ENCODE measurements at places on chromosomes 16 and 17. TPM values are rescaled to one million over a fixed set of nuclear protein-coding genes. Genes with fewer than 3 reads are reported as not detected.

GRCh38 chr17:7586673-7587419 is 3.0 kb downstream of the SOX15 start:
- H3K27ac ChIP-seq = peak overlapping the region; percentile 7
- no peaks in the 10 kb centered on the region for H3K27me3 ChIP-seq
- no peak overlapping the region for H3K4me3 ChIP-seq
- peaks cover 34% of the 10 kb centered on the region for H3K4me1 ChIP-seq
- no peaks in the 10 kb centered on the region for H3K36me3 ChIP-seq

The SLX1A gene
- total RNA-seq = 283 TPM

DNA sequence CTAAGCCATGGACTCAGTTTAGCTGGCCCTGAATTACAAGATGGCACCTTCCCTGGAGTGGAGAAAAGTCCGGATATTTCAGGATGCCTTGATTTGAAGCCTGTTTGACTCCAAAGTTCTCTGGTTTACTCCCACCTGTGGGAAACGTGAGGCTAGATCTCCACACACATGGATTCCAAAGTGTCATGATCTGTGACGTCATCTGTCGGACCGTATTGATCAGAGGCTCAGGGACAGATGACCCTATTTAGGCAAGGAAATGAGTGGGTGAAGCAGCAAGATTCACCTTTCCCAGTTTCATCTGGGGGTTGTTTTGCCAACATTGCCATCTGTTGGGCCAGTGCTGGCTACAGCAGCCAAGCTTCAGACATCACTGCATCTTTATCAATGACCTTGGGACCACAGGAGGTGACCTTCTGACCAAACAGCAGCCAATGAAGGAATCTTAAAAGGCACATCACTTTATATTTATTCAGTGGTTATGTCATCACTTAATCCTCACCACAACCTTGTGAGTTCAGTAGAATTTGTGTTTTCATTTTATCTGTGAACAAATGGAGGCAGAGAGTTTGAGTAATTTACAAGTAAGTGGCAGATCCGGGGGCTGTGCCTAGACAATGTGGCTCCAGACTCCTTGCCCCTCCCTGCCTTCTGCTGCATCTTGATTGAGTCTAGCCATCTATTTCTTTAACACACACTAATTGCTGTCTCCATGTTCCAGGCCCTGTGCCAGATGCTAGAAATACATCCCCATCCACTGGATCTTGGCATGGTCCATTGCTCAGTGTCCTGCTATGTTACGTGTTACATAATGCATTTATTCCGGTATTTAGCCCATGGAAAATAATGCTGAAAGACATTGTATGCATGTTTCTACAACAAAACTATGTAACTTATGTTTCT is 1.5 kb upstream of the CDH13 start:
- no peak for DNase-seq
- H3K27me3 ChIP-seq = peaks cover 16% of the 10 kb centered on the region
- no peaks in the 10 kb centered on the region for H3K36me3 ChIP-seq
- H3K27ac ChIP-seq = no peak overlapping the region
- no peak overlapping the region for H3K4me3 ChIP-seq

DNA sequence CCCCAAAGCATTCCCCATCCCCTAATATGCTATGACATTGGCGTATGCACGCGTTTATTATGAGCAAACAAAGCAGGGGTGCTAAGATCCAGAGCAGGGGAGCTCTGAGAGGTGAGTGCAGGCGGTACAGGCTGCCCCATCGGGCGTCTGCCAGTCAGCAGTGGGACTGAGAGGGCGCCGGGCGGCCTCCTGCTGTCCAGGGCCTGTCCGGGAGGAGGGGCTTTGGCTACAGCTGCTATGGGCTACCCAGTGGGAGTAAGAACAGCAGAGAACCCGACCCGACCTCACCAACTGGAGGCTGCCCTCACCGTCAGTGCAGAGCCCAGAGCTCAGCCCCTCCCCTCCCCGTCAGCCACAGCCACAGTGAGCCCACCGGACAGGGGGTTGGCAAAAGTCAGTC is 18.5 kb upstream of the AATK start:
- H3K27me3 ChIP-seq = no peaks in the 10 kb centered on the region
- DNase-seq = no peak
- H3K4me3 ChIP-seq = no peak overlapping the region
- no peaks in the 10 kb centered on the region for H3K4me1 ChIP-seq

- no peak overlapping the region for H3K4me3 ChIP-seq
- H3K27ac ChIP-seq = peak overlapping the region; percentile 98
- no peaks in the 10 kb centered on the region for H3K27me3 ChIP-seq
- peaks cover 5% of the 10 kb centered on the region for H3K4me1 ChIP-seq
- peaks cover 7% of the 10 kb centered on the region for H3K36me3 ChIP-seq
- no peak for DNase-seq
Observed at GRCh38 chr17:58082341-58082869, 814 bp upstream of the DYNLL2 start.

The CHTF18 gene
- 91.6 TPM for total RNA-seq

The ZNF597 gene
- total RNA-seq = 3.3 TPM

The OR1F1 gene
- total RNA-seq = not detected

DNA sequence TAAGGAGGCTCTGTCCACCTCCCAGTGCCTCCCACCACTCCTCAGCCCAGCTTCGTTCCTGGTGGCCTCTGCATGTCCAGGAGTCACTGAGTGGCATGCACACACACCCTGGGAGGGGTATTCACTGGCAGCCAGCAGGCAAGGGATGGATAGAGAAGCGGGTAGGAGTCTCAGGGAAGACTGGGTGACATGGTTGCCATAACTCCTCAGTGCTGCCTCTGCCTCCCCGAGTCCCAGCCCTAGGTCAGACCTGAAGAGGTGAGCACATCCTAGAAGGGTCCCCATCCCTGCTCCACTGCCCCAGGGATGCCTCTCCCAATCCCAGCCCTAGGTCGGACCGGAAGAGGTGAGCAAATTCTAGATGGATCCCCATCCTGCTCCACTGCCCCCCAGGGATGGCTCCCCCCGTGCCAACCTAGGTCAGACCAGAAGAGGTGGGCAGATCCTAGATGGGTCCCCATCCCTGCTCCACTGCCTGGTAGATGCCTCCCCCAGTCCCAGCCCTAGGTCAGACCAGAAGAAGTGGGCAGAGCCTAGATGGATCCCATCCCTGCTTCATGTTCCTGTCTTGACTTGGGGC is 197.0 kb downstream of the IRF8 start:
- H3K36me3 ChIP-seq = no peaks in the 10 kb centered on the region
- no peak overlapping the region for H3K4me3 ChIP-seq
- H3K4me1 ChIP-seq = no peaks in the 10 kb centered on the region
- no peak for DNase-seq
- no peaks in the 10 kb centered on the region for H3K27me3 ChIP-seq

- no peak overlapping the region for H3K27ac ChIP-seq
- no peaks in the 10 kb centered on the region for H3K36me3 ChIP-seq
- DNase-seq = no peak
- no peaks in the 10 kb centered on the region for H3K4me1 ChIP-seq
Observed at GRCh38 chr17:6393351-6393952, 41.5 kb downstream of the AIPL1 start.

- H3K36me3 ChIP-seq = no peaks in the 10 kb centered on the region
- H3K27me3 ChIP-seq = no peaks in the 10 kb centered on the region
- H3K4me3 ChIP-seq = no peak overlapping the region
- no peak overlapping the region for H3K27ac ChIP-seq
Observed at GRCh38 chr16:11996433-11997330, 20.1 kb downstream of the SNX29 start.

DNA sequence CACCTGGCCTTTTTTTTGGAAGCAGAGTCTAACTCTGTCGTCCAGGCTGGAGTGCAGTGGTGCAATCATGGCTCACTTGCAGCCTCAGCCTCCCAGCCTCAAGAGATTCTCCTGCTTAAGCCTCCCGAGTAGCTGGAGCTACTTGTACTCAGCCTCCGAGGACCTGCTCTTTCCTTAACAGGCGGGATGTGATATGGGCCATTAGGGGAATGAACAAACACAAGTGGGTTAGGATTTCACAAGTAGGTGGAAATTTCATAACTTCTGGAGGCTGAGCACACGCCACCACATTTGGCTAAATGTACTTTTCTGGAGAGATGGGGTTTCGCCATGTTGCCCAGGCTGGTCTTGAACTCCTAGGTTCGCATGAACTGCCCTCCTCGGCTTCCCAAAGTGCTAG is 4.1 kb downstream of the PAM16 start:
- H3K4me1 ChIP-seq = no peaks in the 10 kb centered on the region
- no peak overlapping the region for H3K4me3 ChIP-seq
- DNase-seq = no peak

DNA sequence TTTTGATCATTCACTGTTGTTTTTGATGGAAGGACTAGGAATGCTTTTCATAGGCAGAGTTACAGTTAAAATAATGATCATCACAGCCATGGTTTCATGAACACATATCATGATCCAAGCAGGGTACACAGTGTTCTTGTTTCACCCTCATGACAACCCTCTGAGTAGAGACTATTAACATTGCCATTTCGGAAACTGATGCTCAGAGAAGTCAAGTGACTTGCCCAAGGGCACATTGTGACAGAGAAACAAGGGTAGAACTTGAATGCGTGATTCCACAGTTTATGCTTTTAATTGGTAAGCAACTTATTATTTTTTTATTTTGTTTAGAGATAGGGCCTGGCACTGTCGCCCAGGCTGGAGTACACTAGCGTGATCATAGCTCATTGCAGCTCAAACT is 202.3 kb downstream of the KATNIP start:
- peaks cover 5% of the 10 kb centered on the region for H3K4me1 ChIP-seq
- H3K27ac ChIP-seq = no peak overlapping the region
- H3K27me3 ChIP-seq = no peaks in the 10 kb centered on the region
- no peaks in the 10 kb centered on the region for H3K36me3 ChIP-seq
- no peak for DNase-seq
- no peak overlapping the region for H3K4me3 ChIP-seq

DNA sequence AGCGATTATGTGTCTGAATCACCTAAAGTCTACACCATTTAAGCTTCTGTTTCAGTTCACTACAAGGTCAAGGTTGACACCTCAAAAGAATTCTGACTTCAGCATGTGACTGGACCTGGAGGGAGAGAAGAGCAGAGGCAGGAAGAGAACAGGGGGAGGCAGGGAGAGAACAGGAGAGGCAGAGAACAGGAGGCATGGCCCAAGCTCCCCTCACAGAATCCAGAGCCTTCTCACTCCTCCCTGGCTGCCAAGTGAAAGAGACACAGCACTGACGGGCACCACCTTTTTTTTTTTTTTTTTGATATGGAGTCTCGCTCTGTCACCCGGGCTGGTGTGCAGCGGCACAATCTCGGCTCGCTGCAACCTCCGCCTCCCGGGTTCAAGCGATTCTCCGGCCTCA is 11.4 kb downstream of the GGA2 start:
- H3K4me3 ChIP-seq = no peak overlapping the region
- DNase-seq = no peak
- no peak overlapping the region for H3K27ac ChIP-seq
- no peaks in the 10 kb centered on the region for H3K4me1 ChIP-seq
- H3K36me3 ChIP-seq = no peaks in the 10 kb centered on the region

The NETO2 gene
- total RNA-seq = 8.9 TPM

- DNase-seq = no peak
- no peaks in the 10 kb centered on the region for H3K4me1 ChIP-seq
- no peak overlapping the region for H3K27ac ChIP-seq
- H3K36me3 ChIP-seq = no peaks in the 10 kb centered on the region
- no peak overlapping the region for H3K4me3 ChIP-seq
Observed at GRCh38 chr17:33387406-33387805, 94.3 kb upstream of the ASIC2 start.

- H3K36me3 ChIP-seq = peaks cover 86% of the 10 kb centered on the region
- DNase-seq = no peak
- peaks cover 25% of the 10 kb centered on the region for H3K4me1 ChIP-seq
- H3K4me3 ChIP-seq = peak overlapping the region; percentile 80
Observed at GRCh38 chr17:48054238-48055185, 6.4 kb downstream of the NFE2L1 start.

DNA sequence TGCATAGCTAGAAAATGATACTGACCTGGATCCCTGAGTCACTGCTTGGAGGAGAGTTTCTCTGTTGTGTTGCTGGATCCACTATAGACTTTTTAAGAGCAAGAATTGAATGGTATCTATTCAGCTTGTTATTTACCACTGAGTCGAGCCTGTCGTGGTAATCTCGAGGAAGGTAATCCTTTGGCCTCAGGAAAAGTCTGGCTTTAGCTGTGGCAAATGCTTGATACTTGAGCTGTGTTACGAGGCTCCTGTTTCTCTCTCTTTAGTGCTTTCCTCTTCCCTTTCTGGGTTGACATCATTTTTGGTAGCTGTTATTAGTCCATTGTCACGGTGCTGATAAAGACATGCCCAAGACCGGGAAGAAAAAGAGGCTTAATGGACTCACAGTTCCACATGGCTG is 314.3 kb downstream of the SNX29 start:
- H3K27me3 ChIP-seq = no peaks in the 10 kb centered on the region
- no peaks in the 10 kb centered on the region for H3K36me3 ChIP-seq
- no peak overlapping the region for H3K27ac ChIP-seq
- no peak for DNase-seq
- H3K4me3 ChIP-seq = no peak overlapping the region
- H3K4me1 ChIP-seq = no peaks in the 10 kb centered on the region

- H3K4me3 ChIP-seq = peak overlapping the region; percentile 1
- no peak overlapping the region for H3K27ac ChIP-seq
- H3K36me3 ChIP-seq = no peaks in the 10 kb centered on the region
Observed at GRCh38 chr16:2692948-2693651, 10.8 kb downstream of the KCTD5 start.

DNA sequence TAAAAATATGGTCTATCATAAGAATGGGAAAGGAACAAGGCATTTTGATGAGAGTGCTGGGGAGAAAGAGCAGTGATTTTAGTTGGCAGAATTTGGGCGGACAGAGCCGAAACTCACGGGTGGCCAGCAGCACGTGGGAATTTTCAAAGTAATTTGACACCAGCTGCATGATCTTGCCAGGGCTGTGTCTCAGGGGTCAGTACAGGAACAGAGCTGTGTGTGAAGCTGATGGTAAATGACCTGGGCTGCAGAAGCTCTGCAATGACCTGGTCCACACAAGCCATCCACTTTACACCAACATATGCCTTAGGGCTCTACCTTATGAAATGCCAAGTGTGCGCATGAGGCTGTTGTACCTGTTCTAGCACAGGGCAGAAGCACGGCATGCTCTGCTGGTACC is 112.0 kb downstream of the ZFHX3 start:
- H3K27me3 ChIP-seq = no peaks in the 10 kb centered on the region
- H3K36me3 ChIP-seq = no peaks in the 10 kb centered on the region

- no peak for DNase-seq
- no peak overlapping the region for H3K4me3 ChIP-seq
- H3K36me3 ChIP-seq = no peaks in the 10 kb centered on the region
- H3K4me1 ChIP-seq = no peaks in the 10 kb centered on the region
- H3K27me3 ChIP-seq = no peaks in the 10 kb centered on the region
Observed at GRCh38 chr16:7746941-7747340, 414.3 kb downstream of the RBFOX1 start.

The SALL1 gene
- 0.53 TPM for total RNA-seq

DNA sequence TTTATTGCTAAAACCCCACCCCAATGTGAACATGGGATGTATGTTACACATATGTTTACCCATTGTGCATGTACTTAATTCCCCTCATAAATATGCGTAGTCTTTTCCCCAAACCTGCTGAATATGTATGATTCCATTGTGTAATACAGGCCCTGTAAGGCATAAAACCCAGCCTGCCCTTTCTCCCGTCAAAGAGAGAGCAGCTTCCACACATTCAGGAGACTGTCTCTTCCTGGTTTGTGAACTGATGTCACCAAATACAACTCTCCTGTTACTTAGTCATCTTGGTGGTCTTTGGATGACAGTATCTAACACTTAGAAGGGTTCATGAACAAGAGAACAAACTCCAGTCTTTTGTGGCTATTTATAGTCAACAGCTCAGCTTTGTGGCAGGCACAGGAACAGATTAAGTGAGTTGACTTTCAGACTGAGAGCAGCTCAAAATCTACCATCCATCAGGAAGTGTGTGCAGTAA is 24.7 kb upstream of the TMC7 start:
- no peak for DNase-seq
- no peaks in the 10 kb centered on the region for H3K4me1 ChIP-seq
- H3K27me3 ChIP-seq = no peaks in the 10 kb centered on the region
- H3K27ac ChIP-seq = no peak overlapping the region
- H3K36me3 ChIP-seq = no peaks in the 10 kb centered on the region
- H3K4me3 ChIP-seq = no peak overlapping the region
